ENCODE measurements at places on chromosomes 1 and 21.
A peak's percentile ranks its signal among the peaks of the same experiment; 100 is the strongest.

DNA sequence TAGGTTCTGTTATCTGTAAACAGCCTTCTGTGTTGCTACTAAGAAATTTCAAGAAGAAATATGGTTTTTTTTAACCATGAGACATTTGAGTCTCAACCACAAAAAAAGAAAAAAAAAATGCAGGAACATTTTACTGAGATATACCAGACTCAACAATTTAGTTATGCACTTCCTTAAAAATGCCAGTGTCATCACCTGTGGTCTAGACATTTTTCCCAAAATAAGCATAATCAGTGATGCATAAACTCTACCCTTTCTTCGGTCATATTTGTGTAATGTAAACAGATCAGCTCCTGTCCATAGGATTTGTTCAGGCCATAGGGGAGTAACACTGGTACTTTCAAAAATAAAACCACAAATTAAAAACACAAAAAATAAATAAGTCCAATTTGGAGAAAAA, 122.6 kb upstream of the TNFSF4 start:
- DNase-seq = no peak

DNA sequence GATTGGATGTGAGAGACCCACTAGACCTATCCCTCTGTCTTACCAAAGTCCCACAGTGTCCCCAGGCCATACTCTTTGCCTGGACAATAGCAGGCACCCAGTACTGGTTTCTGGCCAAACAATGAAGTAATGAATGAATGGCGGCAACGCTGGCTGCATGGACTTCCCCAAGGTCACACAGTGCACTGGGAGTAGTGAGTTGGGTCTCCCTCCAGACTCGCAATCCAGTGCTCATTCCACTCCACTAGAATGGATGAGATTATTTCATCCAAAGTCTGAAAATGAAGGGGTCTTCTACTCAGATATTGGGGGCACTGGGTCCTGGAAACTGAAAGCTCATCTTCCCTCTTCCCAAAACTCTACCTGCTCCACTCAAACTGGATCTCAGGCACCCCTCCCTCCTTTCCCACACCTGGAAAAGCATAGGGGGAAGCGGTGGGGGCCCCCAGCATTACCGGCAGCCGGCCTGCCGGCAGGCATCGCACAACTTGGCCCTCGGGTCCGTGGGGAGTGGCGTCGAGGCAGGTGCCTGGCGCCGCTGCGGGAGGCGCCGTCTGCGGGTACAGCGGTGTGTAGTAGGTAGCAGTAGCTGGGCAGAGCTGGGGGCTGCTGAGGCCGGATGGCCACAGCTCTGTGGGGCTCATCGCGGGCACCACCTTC, 816 bp downstream of the E2F2 start:
- no peak for DNase-seq

DNA sequence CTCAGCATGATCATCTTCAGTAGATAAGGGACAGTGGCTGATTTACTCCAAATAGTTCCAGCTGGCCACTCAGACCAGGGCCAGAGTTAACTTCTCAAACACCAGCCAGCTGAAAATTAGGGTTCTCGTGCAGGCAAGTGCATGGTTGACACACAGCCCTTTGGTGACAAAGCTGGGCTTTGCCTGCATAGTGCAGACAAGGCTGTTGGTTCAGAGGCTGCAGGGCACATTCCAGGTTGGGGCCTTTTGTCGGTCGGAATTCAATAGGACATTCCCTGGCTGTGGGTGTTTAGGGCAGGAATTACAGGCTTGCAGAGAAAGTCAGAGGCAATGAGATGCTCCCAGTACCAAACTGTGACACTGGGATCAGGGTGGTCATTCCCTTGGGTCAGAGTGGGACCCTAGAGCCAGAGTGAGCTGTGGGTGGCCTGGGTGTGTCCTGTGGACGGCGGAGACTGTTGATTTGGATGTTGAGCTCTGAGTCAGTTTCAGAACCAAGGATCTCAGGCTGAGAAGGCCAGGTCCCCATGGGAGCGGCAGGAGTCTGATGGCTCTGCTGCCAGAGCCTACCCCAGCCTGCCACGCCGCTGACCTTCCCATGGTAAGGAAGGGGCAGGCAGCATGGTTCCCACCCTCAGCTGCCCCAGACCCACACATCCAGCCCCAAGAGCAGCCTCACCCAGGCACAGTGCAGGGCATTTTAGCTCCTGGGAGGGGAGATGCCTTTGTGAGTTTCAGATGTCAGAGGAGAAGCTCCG, 56.2 kb downstream of the STUM start:
- no peak for DNase-seq

GRCh38 chr1:65221638-65222339, 73.8 kb downstream of the AK4 start:
- no peak for DNase-seq

GRCh38 chr1:200496937-200497336, 87.1 kb upstream of the ZNF281 start:
- no peak for DNase-seq

- DNase-seq = peak; percentile 0
These were observed 137.4 kb upstream of the USP25 start for GRCh38 chr21:15592271-15592860.

- DNase-seq = no peak
These were observed 29.5 kb downstream of the CD46 start for GRCh38 chr1:207781312-207781711.
